ENCODE measurements at places on chromosomes 4 and X. TPM values are rescaled to one million over a fixed set of nuclear protein-coding genes. Genes with fewer than 3 reads are reported as not detected.
A peak's percentile ranks its signal among the peaks of the same experiment; 100 is the strongest.

DNA sequence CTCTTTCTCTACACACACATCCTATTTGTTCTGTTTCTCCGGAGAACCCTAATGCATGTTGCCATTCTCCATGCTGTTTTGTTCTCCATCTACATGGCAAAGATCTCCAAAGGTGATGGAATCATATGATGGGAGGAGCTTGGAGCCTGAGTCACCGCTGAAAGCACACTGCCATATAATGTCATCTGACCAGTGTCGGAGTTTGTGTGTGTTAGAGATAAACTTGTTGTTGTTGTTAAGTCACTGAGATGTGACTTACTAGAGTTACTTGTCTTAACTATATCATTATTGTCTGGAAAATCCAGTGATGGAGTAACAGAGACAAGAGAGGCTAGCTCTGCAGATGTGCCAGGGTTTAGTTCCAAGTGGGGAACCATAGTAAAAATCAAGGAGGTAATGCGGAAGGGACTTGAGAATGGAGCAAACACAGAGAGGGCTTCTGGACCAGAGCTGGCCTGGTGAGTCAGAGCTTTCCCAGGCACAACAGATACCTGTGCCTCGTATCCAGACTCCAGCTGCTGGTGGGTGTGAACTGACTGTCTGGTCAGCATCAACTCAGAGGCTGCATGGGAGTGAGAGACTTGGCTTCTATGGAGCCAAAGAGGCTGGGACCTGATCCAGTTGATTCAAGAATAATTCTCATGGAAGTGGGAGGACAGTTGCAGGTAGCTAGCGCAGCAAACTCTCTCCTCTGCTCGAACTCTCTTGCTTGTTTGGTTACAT is 30.6 kb upstream of the CCKAR start:
- no peak overlapping the region for H3K4me3 ChIP-seq
- H3K36me3 ChIP-seq = no peaks in the 10 kb centered on the region
- no peak overlapping the region for H3K27ac ChIP-seq
- H3K27me3 ChIP-seq = no peaks in the 10 kb centered on the region
- DNase-seq = no peak

The GASK1B gene
- 61.9 TPM for total RNA-seq

The GAB3 gene
- 14.8 TPM for total RNA-seq

DNA sequence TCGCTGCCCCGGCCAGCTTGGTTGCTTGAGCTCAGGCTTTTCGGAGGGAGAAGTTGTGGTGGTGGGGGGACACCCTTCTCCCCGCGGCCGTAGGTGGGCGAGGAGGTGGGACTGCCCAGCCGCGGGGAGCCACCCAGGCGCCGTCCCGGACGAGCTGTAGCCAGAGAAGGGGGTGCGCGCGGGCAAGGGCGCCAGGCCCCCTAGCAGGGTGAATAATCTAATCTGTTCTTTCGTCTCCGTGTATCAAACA is 3.1 kb downstream of the MID1IP1 start:
- H3K27ac ChIP-seq = peak overlapping the region; percentile 97
- peaks cover 35% of the 10 kb centered on the region for H3K4me1 ChIP-seq
- no peaks in the 10 kb centered on the region for H3K27me3 ChIP-seq

DNA sequence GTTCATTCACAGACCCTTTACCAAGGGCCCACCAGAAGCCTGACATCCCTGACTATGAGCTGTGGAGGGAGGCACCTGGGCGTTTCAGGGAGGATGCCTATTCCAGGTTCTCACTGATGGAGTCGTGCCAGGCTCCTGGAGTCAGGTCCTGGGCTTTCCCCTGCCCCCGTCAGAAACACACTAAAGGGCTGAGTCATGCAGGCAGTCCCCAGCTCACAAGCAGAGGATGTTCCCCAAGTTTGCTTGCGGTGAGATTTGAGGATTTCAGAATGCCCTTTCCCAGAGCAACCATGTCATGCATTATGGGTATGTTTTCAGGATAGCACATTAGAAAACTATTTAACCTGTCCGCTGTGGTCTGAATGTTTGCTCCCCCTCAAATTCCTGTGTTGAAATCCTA is 45.2 kb downstream of the FHDC1 start:
- peaks cover 53% of the 10 kb centered on the region for H3K27me3 ChIP-seq
- no peak overlapping the region for H3K27ac ChIP-seq
- H3K4me3 ChIP-seq = no peak overlapping the region
- H3K4me1 ChIP-seq = no peaks in the 10 kb centered on the region
- no peaks in the 10 kb centered on the region for H3K36me3 ChIP-seq

The CXCL10 gene
- total RNA-seq = not detected

DNA sequence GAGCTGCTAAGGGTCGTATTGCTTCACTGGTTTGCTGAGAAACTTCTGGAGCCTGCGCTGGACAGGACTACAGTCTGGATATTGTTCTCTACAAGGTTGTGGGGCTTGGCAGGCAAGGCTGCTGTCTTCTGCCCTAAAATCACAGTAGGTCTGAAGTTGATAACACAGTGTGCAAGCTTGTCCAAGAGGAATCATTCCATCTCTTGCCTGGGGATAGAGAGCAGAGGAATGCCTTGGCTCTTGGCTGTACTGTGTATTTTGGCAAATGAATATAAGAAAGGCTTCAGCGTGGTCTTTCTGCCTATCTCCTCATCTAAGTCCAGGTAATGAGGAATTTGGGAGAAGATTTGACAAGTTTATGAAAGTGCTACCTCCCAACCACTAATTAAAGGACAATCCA is 9.4 kb upstream of the RASL11B start:
- no peaks in the 10 kb centered on the region for H3K27me3 ChIP-seq
- no peak for DNase-seq
- no peak overlapping the region for H3K4me3 ChIP-seq
- H3K27ac ChIP-seq = peak overlapping the region; percentile 28

- no peaks in the 10 kb centered on the region for H3K27me3 ChIP-seq
- peaks cover 41% of the 10 kb centered on the region for H3K4me1 ChIP-seq
- no peak overlapping the region for H3K27ac ChIP-seq
- H3K4me3 ChIP-seq = no peak overlapping the region
- no peaks in the 10 kb centered on the region for H3K36me3 ChIP-seq
- DNase-seq = no peak
Measured at GRCh38 chrX:18890049-18890381, 93.9 kb downstream of the PHKA2 start.

DNA sequence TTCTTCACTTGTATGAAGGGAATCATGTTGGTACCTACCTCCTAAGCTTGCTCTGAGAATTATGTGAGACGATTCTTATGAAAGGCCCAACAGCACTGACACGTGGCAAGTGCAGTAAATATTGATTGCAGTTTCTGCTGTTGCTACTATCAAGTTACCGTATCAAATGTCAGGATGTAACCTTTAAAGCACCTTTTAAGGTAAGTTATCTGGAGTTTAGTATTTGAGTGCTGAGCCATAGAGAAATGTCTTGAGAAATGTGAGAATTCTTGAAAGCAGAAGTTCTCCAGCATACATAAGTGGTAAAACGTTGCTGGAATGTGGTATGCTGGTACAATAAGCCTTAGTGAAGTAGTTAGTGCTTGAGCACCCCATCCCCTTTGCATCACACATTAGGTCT is 90.4 kb downstream of the PHOX2B start:
- H3K27ac ChIP-seq = no peak overlapping the region
- H3K27me3 ChIP-seq = no peaks in the 10 kb centered on the region
- no peak overlapping the region for H3K4me3 ChIP-seq
- H3K36me3 ChIP-seq = peaks cover 27% of the 10 kb centered on the region
- peaks cover 39% of the 10 kb centered on the region for H3K4me1 ChIP-seq
- DNase-seq = no peak

- peak; percentile 5 for DNase-seq
- H3K4me1 ChIP-seq = peaks cover 12% of the 10 kb centered on the region
- H3K27ac ChIP-seq = no peak overlapping the region
Measured at GRCh38 chr4:7431696-7432530, 2.8 kb downstream of the PSAPL1 start.

The PDZD4 gene
- 4.5 TPM for total RNA-seq

DNA sequence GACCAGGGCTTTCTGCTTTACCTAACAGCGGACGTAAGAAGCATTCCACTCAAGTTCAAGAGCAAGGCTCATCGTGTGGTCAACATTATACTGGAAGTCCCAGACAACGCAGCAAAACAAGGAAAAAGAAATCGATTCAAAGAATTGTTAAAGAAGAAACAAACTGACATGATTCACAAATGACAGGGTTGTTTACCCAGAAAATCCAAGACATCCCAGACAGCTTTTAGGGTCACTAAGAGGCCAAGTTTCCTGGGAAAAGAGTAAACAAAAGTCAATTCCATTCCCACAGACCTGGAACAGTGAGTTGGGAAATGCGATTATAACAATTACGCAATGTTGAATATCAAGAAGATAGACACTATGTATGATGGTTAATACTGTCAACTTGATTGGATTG is 21.5 kb upstream of the HTRA3 start:
- no peaks in the 10 kb centered on the region for H3K27me3 ChIP-seq
- peaks cover 24% of the 10 kb centered on the region for H3K4me1 ChIP-seq
- peak overlapping the region; percentile 89 for H3K27ac ChIP-seq

The PCDH19 gene
- total RNA-seq = 0.38 TPM

The UGT2B15 gene
- not detected for total RNA-seq

DNA sequence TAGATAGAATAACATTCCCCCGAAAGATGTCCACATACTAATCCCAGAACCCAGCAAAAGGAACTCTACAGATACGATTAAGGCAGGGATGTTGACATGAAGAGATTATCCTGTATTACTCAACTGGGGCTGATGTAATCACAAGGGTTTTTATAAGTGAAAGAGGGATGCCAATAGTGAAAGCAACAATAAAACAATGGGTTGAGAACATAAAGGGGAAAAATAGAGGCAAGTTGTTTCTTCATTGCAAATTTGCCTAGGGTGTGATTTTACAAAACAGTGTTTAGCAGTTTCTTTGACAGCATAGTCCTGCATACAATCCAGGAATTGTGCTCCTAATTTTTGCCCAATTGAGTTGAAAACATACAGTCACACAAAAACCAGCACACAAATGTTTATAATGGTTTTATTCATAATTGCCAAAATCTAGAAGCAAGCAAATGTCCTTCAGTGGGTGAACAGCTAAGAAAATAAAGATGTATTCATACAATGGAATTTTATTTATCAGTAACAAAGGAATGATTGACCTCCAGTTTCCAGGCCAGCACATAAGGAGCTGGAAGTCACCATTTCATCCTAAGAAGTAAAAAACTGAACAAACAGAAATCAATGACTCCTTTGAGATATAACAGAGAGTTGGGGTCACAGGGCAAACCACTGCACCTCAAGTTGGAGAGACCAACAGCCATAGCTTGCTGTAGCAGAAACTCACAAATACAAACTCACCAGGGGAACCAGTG is 107.2 kb downstream of the CENPC start:
- no peak overlapping the region for H3K4me3 ChIP-seq
- no peaks in the 10 kb centered on the region for H3K4me1 ChIP-seq
- DNase-seq = no peak
- peaks cover 3% of the 10 kb centered on the region for H3K36me3 ChIP-seq

DNA sequence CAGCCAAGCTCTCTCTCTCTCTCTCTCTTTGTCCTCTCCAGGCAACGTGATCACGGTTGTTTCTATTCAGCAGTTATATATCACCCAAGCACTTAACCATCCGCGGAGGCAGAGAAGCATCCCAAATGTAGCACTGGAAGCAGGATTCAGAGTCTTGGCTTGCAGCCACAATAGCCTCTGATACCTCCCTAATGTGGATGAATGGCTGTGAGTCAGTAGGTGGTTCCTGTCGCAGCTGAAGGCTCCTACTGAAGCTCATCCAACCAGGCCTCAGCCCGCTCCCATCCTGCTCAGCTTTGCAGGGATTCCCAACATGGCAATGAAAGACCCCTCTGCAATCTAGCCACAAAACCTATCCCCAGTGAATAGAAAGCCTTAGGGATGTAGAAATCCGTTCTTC is 5.1 kb downstream of the HS6ST2 start:
- peaks cover 19% of the 10 kb centered on the region for H3K4me1 ChIP-seq
- no peak overlapping the region for H3K27ac ChIP-seq
- H3K36me3 ChIP-seq = no peaks in the 10 kb centered on the region
- H3K27me3 ChIP-seq = peaks cover 29% of the 10 kb centered on the region
- H3K4me3 ChIP-seq = no peak overlapping the region

DNA sequence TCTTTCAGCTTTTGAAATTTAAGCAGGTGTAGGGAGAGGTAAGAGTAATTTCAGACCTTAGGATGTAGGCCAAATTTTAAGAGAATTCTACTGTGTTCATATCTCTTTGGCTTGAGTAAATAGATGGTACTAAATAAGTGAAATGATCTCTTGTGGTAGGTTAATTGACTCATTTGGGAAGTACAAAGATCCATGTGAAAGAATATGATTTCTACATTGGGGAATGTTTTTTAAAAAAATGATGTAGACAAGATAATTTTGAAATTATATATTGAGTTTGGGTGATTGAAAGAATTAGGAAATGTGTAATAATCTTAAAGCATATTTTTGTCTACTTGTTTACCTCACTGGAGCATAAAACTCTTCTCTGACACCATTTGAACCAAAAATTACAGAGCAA is 35.6 kb downstream of the RAPGEF2 start:
- no peak for DNase-seq
- no peak overlapping the region for H3K4me3 ChIP-seq
- H3K36me3 ChIP-seq = peaks cover 8% of the 10 kb centered on the region
- no peaks in the 10 kb centered on the region for H3K27me3 ChIP-seq
- peaks cover 82% of the 10 kb centered on the region for H3K4me1 ChIP-seq

The TMEM192 gene
- 18.3 TPM for total RNA-seq

DNA sequence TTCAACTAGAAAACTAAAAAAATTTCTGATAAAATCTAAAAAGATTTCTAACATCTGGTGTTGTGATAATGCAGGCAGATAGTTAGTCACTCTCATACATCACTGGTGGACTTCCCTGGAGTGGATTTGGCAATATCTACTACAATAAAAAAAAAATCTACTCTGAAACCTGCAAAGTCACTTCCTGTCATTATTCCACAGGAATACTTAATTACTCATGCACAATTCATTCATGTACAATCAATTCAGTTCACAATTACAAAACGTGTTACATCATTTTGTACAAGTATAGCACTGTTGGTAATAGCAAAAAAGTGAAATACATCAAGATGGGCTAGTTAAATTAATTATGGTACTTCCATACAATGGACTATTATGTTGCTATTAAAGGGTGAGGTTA is 16.5 kb upstream of the RHOH start:
- H3K4me1 ChIP-seq = no peaks in the 10 kb centered on the region
- no peaks in the 10 kb centered on the region for H3K36me3 ChIP-seq
- H3K4me3 ChIP-seq = no peak overlapping the region
- H3K27ac ChIP-seq = no peak overlapping the region
- DNase-seq = no peak
- peaks cover 37% of the 10 kb centered on the region for H3K27me3 ChIP-seq

- DNase-seq = no peak
- no peaks in the 10 kb centered on the region for H3K36me3 ChIP-seq
- H3K27ac ChIP-seq = no peak overlapping the region
- no peaks in the 10 kb centered on the region for H3K4me1 ChIP-seq
- H3K4me3 ChIP-seq = no peak overlapping the region
- peaks cover 5% of the 10 kb centered on the region for H3K27me3 ChIP-seq
Measured at GRCh38 chr4:56181140-56181953, 205.9 kb downstream of the AASDH start.

Measured in left ventricle myocardium inferior (tissue), 1 donor.